CD4-positive, alpha-beta memory T cell (primary cell): ENCODE measurements at places on chromosomes 16 and 17. TPM values are rescaled to one million over a fixed set of nuclear protein-coding genes. Genes with fewer than 3 reads are reported as not detected.

PPY gene
- total RNA-seq: not detected

GNG13 gene
- not detected for total RNA-seq

KRT23 gene
- total RNA-seq: not detected

ZNF598 gene
- total RNA-seq: 49.8 TPM

TRIM47 gene
- total RNA-seq: 22.6 TPM

UNC45B gene
- 0.73 TPM for total RNA-seq

RAMP2 gene
- not detected for total RNA-seq

NPIPA8 gene
- 0.36 TPM for total RNA-seq

C17orf107 gene
- total RNA-seq: 4.3 TPM

NSF gene
- total RNA-seq: 60.9 TPM

MEOX1 gene
- 2.1 TPM for total RNA-seq

MT1B gene
- not detected for total RNA-seq

GCGR gene
- total RNA-seq: not detected

TELO2 gene
- 56.0 TPM for total RNA-seq

- no peak for DNase-seq
Observed at GRCh38 chr17:71922439-71922838, 198.4 kb upstream of the SOX9 start.

DNA sequence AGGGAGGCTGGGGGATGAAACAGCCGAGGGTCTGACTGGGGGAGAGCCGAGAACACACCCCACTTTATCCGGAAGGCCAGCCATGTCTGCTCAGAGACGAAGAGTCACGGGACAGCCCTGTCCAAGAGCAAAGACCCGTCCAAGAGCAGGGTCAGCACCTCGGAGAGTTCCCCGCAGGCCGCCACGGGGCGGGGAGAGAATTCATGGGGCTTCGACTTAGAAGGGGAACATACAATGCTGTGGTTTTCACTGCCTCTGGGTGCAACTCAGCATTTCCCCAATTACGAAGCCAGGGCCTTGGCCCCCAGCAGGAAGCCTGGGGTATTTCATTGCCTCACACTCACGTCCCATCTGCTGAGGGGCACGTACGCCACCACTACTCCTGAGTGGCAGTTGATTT lies 59.3 kb downstream of the JPH3 start:
- peak; percentile 9 for DNase-seq

DNA sequence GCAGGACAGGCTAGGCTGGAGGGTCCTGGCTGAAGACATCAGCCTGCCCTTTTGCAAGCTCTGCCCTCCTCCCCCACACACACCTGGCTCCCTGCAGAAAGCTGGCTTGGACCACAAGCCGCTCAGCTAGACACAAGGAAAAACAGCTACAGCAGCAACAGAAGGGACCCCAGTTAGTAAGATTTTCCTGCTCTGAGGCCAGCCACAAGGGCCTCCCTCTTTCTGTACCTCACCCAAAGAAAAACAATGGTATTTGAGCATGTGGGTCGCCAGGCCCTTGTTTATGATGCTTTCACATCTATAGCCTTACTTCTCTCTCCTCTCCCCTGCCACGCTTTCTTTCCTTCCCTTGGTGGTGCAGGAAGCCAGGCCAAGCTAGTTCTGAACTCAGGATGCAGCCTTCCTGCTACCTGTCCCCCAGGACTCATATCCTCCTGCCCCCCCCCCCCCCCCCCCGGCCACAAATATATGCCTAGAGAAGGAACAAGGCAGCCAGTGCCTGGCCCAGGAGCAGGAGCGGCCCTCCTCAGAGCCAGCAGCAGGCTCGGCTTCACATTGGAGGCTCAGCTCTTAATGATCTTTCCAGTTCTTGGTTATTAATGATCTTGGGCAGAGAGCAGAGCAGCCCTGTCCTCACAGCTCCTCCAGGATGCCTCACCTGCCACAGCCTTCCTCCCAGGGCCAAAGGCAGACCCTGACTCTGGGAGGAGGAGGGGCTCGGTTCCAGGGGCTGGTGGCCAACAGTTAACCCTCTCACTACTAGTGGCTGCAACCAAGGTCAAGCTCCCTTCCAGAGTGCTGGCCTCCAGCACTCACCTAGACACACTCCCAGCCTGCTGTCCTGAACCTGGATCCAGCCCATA lies 19.5 kb downstream of the GRIN2C start:
- no peak for DNase-seq

DNA sequence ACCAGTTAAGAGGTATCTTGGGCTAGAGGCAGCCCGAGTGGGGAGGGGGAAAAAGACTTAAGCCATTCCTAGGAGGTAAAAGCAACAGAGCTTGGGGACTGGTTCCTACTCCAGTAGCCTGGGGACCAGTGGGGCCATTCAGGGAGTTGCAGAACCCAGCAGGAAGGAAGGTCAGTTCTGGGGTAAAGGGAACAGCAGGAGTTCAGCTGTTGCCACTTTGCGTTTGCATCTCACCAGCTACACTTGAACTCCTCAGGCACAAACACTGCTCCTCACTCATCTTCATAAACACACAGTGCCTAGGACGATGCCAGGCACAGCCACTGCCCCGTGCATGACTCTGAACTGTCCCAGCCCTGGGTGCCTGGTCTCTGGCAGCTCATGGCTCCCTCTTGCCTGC lies 4.0 kb downstream of the HAP1 start:
- no peak for DNase-seq

- DNase-seq: no peak
Observed at GRCh38 chr17:5854871-5855554, 215.2 kb upstream of the WSCD1 start.

DNA sequence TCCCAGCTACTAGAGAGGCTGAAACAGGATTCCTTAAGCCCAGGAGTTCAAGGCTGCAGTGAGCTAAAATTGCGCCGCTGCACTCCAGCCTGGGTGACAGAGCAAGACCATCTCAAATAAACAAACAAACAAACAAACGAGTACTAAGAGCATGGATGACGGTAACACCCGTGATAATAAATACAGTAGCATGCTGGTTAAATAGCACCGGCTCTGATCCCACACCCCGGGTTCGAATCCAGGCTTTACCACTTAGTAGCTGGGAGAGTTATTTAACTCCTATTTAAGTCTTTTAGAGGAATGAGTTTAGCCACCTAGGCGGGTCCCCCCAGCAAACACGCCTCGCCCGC lies 301 bp upstream of the METTL22 start:
- no peak for DNase-seq

GRCh38 chr16:68272507-68273209 lies 8.3 kb downstream of the SLC7A6 start:
- DNase-seq: peak; percentile 82

DNA sequence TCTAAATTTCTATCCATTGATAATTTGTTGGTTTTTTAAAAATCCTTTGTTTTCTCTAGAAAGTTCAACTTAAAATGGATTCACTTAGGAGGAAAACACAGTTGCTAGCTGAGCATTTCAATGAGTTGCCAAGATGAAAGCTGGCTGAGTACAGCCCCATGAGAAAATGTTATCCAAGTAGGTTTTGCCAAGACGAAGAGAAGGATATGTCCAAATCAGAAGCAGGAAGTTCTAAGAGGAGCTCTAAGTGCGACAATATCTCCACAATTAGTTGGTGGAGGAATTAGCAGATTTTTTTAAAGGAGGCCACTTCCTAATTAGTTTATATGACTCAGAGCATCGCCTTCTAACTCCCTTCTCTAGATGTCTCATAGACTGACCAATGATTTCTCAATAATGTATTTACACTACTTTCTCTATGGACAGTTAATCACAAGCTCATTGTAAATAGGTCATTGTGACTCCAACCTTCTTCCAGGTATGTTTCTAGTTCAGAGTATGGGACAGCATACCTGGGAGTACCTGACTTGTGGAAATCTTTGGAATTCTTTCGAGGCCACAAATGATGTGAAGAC lies 873.3 kb upstream of the SOX9 start:
- no peak for DNase-seq

DNA sequence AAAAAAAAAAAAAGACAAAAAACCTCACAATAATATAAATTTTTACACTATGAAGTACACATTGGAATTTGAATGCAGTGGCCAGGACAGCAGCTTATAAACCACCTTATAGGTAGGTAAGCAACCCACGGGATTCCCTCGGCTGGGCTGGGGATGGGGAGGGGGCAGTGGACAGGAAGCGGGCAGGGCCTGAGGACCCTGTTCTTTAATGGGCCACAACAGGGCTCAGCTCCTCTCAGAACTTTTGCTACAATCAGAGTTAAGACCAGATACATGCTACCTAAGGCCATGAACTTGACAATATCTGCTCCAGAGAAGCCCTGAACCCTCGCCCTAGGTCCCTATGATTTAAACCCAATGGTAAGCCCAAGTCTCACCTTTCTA lies 25.1 kb downstream of the STAT5A start:
- no peak for DNase-seq

GRCh38 chr17:6555331-6556120 lies 829 bp downstream of the PITPNM3 start:
- DNase-seq: no peak

- DNase-seq: no peak
Observed at GRCh38 chr17:54009502-54009901, 186.8 kb downstream of the KIF2B start.

DNA sequence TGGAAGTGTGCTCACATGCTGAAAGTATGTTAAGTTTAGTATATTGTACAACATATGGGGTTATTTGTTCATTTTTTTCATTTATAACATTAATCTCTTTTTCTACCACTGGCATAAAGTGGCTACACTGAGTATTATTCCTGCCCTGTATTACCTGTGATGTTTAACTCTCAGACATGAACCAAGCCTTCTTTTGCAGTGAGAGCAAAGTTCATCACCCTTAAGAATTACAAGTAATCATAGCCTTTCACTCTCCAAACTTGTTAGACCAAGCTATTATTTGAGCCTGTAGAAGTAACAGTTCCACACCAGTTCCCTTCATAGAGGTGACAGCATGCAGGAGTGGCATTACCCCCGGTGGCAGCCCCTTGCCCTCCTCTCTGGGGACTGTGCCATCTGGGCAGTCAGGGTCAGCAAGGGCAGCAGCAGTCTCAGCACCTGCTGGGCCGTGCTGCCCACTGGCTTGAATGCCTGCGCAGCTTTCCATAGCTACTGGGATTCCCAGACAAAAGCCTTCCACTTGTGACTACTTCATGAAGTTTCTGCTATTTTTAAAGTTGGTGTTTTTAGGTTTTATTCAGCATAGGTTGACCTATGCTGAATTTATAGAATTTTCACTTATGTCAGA lies 71.3 kb downstream of the TMC6 start:
- no peak for DNase-seq

GRCh38 chr17:21223086-21223485 lies 9.1 kb upstream of the TMEM11 start:
- no peak for DNase-seq

DNA sequence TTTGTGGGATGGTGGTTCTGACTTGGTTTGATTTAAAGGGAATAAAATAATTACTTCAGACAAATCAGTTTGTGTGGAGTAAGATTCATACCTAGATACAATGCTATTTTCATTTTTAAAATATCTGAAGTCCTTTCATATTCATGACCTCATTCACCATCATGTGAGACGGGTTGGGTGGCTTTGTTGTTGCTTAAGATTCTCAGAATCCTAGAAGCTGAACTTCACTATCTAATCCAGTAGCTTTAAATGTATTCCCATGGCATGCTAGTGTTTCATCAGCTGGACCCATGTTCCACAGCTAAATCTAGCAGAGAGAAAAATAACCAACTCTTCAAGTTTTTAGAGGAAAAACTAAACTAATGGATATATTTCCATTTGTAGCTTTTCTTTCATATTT lies 2.7 kb upstream of the AMFR start:
- DNase-seq: no peak

- DNase-seq: no peak
Observed at GRCh38 chr16:66568355-66568754, 2.1 kb downstream of the CMTM1 start.

- DNase-seq: no peak
Observed at GRCh38 chr16:1050516-1050915, 22.0 kb upstream of the SSTR5 start.

GRCh38 chr17:19387921-19388521 lies 1.0 kb upstream of the MFAP4 start:
- DNase-seq: no peak

- DNase-seq: no peak
Observed at GRCh38 chr17:4733073-4733531, 1.9 kb downstream of the MED11 start.

DNA sequence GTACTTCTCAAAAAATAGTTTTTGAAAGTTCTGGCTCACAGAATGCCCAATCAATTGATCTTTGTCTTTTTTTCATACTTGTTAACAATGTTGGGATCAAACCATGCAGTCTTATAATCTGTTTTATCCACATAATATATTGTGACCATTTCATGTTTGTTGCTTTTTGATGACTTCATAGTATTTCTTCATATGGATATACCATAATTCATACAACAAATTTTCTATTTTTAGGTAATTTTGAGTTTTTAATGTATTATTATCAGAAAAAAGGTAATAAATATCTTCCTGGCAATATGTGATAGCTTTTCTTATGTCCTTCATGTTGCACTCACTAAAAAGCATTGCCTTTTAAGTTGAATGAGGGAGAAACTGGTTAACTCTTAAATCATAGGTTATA lies 44.8 kb downstream of the TBC1D26 start:
- no peak for DNase-seq

- DNase-seq: no peak
Observed at GRCh38 chr16:88349903-88350900, 32.6 kb upstream of the ZNF469 start.

DNA sequence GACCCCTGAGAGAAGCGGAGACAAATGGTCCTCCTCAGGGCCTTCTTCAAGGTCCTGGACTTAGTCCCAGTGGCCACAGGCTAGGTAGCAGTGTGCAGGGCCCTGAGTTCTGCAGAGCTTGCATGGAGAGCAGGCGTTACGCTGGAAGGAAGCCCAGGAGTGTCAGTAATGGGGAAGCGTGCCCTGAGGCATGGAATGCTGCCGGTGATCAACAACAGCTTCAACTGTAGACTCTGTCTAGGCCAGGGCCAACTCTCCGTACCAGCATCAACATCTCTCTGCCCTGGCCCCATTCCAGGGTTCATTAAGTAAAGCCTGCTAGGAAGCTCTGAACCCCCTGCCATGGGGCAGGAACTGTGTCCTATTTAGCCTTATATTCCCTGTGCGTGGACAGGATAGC lies 568 bp upstream of the TNK1 start:
- DNase-seq: no peak

DNA sequence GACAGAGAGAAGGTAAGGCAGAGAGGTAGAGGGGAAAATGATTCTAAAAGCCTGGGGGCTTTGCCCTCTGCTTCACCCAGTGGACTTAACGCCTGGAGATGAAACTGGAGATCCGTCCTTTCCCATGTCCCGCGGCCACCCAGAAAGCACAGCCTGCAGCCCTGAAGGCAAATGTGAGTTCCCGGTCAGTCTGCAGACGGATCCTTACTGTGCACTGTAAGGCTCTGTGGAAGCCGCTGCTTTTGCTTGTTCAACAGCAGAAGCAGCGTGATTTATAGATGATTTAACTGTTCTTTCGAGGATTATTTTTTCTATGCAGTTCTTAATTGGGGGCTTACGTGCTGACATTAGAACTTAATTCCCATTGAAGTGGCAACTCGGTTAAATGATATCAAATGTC lies 290.4 kb downstream of the FOXL1 start:
- DNase-seq: no peak

- DNase-seq: no peak
Observed at GRCh38 chr16:54446639-54447038, 160.1 kb upstream of the IRX3 start.

GRCh38 chr16:53043428-53043831 lies 9.3 kb downstream of the CHD9NB start:
- DNase-seq: no peak
